ENCODE measurements at places on chromosomes 6 and 20. TPM values are rescaled to one million over a fixed set of nuclear protein-coding genes. Genes with fewer than 3 reads are reported as not detected.
A peak's percentile ranks its signal among the peaks of the same experiment; 100 is the strongest.

F13A1 gene
- 2.8 TPM for total RNA-seq

NFATC2 gene
- total RNA-seq, result 0.76 TPM

DNA sequence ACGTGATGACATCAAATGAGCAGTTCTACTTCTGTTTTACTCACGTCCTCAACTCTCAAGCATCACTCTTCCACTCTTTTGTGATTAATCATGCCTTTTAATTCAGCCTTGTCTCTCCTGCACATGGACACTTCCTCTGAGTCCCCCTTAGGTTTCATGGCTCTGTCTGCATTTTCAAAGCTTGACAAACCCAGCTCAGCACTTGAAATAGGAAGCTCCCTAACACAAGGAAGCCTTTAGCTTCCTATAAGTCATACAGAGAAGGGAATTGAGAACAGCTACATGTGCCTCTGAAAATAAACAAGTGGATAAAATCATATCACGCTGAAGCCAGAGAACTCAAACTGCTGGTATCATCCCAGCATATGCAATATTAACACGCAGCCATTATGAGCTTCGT lies 21.2 kb downstream of the KIF16B start:
- no peak for ATAC-seq

DNA sequence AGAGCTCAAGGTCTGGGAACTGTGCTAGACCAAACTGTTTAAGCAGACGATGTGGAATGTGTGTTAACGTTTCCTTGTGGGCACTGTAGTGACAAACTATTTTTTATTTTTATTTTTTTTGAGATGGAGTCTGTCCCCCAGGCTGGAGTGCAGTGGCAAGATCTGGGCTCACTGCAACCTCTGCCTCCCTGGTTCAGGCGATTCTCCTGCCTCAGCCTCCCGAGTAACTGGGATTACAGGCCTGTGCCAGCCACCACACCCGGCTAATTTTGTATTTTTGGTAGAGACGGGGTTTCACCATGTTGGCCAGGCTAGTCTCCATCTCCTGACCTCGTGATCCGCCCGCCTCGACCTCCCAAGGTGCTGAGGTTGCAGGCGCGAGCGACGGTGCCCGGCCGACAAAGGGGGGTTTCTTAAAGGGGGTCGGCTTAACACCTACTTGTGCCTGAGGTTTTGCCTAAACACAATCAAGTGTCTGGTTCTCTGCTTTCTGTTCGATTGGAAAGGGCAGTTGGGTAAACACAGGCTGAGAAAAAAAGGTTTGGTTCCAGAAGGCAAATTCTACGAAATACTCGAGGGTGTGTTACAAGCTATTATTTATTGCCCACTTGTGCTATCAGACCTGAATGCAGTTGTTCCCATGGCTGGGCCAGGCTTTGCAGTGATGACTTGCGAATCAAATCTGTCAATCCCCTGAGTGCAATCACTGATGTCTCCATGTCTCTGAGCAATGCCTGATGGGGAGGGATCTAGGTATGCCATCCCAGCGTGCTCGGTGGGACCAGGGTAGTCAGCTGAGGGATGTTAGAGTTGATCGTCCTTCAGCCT lies 1.3 kb downstream of the NOP56 start:
- no peak for ATAC-seq

TMEM217 gene
- 0.84 TPM for total RNA-seq

IPCEF1 gene
- total RNA-seq, result 1.8 TPM

CASS4 gene
- total RNA-seq, result 0.28 TPM

DNA sequence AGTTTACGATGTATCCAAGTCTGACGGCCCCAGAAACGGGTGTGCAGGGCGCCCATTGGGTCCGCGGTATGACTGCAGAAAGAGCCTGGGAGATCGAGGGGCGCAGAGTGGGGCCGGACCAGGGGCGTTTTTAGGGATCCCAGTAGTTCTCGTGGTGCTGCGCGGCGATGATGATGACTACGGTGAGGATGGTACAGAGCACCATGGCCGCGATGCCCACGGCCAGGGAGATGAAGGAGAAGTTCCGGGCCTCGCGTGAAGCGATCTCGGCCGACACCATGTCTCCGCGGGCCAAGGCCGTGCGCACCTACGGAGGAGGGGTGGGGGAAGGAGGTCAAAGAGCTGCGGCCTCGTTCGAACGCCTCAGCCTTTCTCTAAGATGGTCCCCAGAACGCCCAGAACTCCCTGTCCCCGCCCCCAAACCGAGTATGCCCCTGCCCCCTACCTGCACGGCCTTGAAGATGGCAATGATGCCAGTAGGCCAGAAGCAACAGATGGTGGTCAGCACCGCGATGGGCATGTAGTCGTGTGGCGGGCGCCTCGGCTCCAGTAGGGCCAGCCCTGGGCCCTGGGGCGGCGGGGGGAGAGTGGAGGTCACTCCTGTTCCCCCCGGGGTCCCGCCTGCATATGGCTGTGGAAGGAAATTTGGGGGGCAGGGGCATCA lies 2.5 kb downstream of the PRRT1 start:
- ATAC-seq, result no peak

GRCh38 chr20:1287787-1288569 lies 21.9 kb downstream of the SNPH start:
- no peak for ATAC-seq

DNA sequence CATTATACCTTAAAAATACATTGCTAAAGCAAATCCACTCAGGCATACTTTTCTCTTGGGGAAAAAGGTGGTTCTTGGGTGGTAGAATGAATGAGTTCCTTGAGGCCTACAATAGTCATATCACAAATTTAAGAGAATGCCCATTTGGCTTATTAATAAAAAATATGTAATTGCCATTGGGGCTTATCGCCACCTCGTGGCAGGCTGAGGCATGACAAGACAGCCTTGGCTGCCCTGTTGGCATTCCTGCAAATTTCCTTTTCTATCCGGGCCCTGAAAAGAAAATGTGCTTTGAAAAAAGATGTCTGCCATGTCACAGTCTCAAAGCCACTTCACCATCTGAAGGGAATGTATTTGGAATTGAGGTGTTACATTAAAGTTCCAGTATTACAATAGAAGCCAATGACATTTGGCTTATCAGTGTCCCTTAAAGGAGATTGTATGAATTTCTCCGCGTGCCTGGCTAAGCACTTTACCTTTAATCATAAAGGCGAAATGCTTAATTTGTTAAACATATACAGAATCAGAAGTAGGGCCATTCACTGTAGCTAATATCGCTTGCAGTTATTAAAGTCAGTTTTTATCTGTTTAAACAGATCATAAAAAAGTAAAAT lies 188.3 kb upstream of the ZFP64 start:
- no peak for ATAC-seq

GRCh38 chr20:36886859-36887751 lies 11.2 kb downstream of the TLDC2 start:
- peak; percentile 91 for ATAC-seq

DNA sequence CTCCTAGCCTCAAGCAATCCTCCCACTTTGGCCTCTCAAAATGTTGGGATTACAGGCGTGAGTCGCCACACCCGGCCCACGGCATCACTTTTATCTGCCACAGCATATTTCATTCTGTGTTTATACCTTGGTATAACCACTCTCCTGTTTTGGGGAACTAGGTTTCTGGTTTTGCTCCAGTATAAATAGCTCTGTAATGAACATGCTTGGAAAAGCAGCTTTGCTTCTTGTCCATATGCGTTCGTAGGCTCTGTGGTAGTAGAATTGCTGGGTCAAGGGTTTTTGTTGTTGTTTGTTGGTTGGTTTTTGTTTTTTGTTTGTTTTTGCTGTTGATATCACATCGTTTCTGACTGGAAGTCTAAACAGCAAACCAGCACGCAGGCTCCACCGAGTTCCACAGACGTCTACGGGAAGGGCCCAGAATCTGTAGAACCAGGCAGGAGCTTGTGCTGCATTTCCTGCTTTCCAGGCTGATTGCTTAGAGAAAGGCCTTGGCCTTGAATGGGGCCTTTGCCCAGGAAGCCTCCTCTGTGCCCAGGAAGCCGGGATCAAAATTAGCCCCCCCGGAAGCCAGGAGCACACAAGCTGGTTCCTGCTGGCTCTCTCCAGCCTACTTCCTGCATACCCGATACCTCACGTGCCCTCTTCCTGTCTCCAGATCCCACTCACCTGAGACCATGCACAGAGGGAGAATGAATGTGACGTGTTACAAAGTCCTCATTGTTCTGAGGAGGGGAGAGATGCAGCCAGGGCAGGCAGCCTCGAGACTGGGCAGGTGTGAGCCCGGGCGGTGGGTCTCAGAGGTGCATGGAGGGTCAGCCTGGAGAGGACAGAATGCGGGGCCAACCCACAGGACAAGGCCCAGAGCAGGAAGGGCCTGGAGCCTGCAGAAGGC lies 34.7 kb downstream of the AAR2 start:
- no peak for ATAC-seq
